ENCODE measurements at places on chromosomes 2 and 18.

GRCh38 chr2:122858075-122858702, 1102.7 kb downstream of the TSN start:
- DNase-seq, result no peak

DNA sequence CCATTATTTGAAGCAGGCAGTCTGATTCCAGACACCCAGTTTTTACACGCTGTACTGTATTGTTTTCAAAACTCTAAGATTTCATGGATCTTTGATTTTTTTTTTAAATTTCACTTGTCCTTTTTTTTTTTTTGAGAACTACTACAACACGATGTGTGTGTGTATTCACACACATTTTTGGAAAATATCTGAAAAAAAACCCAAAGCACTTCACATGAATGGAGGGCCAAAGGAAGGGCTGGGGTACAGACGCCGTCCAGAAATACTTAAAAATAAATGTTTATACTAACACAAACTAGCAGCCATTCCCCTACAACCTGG, 314 bp upstream of the SSB start:
- no peak for DNase-seq

GRCh38 chr2:122009561-122009960, 254.1 kb downstream of the TSN start:
- DNase-seq, result no peak

- no peak for DNase-seq
Observed at GRCh38 chr2:71799013-71799575, 345.7 kb downstream of the DYSF start.

- DNase-seq, result no peak
Observed at GRCh38 chr2:142914507-142915313, 37.2 kb downstream of the KYNU start.

- no peak for DNase-seq
Observed at GRCh38 chr2:84846741-84847142, 34.1 kb downstream of the TRABD2A start.

GRCh38 chr18:56326336-56327072, 311.9 kb downstream of the TXNL1 start:
- DNase-seq, result no peak

DNA sequence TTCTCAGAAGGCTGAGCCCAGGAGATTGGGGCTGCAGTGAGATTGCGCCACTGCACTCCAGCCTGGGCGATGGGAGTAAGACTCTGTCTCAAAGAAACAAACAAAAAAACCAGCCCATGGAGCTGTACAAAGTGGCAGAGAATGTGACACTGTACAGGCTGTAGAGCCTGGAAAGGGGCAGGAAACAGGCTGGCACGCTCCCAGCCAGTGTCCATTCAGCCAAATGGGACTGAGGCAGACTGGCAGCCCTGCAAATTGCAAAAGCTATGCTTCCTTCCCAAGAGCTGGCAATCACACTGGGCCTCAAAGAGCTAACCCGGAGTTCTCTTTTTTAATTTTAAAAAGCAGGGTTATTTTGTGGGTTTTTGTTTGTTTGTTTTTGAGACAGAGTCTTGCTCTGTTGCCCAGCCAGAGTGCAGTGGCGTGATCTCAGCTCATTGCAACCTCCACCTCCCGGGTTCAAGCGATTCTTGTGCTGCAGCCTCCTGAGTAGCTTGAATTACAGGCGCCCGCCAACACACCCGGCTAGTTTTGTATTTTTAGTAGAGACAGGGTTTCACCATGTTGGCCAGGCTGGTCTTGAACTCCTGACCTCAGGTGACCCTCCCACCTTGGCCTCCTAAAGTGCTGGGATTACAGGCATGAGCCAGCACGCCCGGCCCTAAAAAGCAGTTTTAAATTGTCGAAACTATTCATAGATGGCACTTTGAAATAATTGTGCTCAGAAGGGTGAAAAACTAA, 42.8 kb downstream of the SCRN3 start:
- no peak for DNase-seq
